Activated naive CD4-positive, alpha-beta T cell treated with anti-CD3 and anti-CD28 coated beads, Interleukin-2, amount 50 U/mL, for 16 hours (primary cell): ENCODE measurements at places on chromosomes 12 and 14.
A peak's percentile ranks its signal among the peaks of the same experiment; 100 is the strongest.

DNA sequence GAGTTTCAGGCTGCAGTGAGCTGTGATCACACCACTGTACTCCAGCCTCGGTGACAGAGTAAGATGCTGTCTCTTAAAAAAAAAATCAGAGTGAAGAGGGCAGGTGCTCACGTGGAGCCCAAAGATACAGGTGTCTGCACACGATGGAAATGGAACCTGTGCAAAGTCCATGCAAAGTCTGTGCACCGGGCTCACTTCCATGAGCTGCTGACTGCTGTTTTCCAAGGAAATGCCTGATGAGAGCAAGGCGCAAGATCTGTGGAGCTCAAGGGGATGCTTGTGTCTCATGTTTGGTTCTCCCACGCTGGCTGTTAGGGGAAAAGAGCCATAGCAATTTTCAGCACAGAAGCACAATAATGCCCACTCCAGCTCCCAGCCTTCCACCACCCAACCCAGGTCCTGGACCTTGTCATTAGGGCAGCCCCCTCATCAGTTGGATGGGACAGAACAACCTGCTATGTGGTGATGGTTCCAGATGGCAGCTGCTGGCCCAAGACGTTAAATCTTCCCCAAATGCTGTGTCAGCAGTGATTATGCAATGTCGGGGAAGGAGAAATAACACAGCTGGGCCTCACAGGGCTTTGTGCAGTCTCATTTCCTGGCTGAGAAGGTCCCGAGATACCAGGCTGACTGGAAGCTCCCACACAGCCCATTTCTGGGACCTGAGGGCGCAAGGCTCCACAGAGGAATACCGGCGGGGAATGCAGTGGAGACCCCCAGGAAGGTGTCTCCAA is 27.9 kb upstream of the DICER1 start:
- no peak for DNase-seq

GRCh38 chr12:91542067-91542466 is 359.4 kb upstream of the DCN start:
- no peak for DNase-seq

DNA sequence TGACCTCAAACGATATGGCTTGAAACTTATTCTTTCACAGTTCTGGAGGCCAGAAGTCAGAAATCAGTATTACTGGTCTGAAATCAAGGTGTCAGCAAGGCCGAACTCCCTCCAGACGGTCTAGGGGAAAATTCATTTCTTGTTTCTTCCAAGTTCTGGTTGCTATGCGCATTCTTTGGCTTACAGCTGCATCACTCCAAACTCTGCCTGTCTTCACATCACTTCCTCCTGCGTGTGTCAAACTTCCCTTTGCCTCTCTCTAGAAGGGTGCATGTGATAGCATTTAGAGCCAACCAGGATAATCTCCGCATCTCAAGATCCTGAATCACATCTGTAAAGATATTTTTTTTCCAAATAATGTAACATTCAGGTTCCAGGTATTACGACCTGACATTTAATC is 62.8 kb downstream of the DENND5B start:
- DNase-seq: no peak

DNA sequence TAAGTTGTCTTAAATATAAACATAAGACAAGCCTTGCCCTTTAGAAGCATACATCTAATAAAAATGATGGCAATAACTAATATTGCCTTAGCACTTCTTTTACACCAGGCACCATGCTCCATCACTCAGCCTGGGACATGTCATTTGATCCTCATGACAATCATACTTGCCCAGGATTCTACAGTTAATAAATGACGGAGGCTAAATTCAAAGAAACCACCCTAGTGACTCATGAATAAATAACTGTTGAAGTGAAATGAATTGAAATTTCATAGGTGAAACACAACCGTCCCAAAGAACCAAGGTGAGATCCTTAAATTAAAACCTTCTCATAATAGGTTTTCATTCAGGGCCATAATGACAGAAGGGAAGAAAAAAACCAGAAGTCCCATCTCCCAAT is 89.5 kb downstream of the GRIN2B start:
- DNase-seq: no peak

DNA sequence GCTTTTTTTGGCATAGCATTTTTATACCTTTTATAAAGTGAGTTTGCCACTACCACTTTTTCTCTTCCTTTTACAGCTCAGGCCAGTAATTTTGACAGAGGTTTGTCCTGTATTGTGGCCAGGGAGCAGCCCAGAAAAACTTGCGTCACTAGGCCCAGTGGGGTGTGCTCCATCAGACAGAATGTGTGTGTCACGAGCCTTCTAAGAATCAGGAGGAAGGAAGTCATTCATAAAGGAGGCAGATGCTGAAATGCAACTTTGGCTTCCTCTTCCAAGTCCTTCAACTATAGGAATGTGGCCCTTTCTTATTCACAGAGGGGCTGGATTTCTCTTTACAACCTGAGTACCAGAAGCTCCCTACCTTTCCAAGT is 10.1 kb upstream of the RAB35 start:
- no peak for DNase-seq

- peak; percentile 17 for DNase-seq
Measured at GRCh38 chr12:8088574-8088973, 6.5 kb downstream of the NECAP1 start.

DNA sequence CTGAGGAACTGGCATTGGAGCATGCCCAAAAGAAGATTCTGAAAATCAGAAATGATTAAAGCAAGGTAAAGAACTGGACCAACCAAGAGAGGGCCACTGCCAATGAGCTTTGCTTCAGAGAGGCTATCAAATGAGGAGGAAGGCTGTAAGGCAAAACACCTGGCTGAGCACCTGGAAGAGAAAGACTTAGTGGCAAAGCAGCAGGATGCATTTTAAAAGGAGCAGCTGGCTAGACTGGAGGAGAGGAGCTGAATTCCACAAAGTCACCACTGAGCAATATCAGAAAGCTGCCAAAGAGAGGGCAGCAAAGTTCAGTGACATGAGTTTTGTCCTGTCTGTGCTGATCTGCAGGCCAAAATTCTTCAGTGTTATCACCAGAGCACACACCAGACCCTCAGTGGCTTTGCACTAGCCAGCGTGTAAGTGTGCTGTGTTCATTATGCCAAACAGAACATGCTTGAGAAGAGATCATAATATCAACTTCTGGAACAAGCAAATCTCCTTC is 338.7 kb downstream of the TRHDE start:
- no peak for DNase-seq

- no peak for DNase-seq
Measured at GRCh38 chr12:37565112-37565511, 751.5 kb upstream of the ALG10B start.

GRCh38 chr12:124030008-124030407 is 57.0 kb downstream of the ZNF664 start:
- no peak for DNase-seq

- DNase-seq: no peak
Measured at GRCh38 chr12:89413234-89413633, 60.9 kb upstream of the DUSP6 start.

- DNase-seq: no peak
Measured at GRCh38 chr12:93521225-93522080, 51.0 kb upstream of the SOCS2 start.

DNA sequence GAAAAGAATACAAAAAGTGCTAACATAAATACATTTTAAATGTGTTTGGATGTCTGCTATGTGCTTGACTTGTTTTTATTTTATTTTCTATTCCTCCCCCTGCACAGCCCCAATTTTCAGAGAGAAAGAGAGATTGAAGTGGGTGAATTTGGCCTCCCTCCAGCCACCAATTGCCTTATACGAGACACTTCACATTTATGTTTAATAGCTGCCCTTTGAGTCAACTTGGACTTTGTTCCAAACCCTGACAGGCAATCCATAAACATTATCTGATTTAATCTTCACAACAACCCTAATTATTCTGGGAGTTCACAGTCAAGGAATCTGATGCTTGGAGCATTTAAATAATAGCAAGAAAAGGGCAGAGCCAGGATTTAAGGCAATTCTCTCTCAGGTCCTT is 161.7 kb downstream of the SLC15A4 start:
- DNase-seq: no peak

- DNase-seq: no peak
Measured at GRCh38 chr12:122200541-122201175, 2.9 kb upstream of the B3GNT4 start.

DNA sequence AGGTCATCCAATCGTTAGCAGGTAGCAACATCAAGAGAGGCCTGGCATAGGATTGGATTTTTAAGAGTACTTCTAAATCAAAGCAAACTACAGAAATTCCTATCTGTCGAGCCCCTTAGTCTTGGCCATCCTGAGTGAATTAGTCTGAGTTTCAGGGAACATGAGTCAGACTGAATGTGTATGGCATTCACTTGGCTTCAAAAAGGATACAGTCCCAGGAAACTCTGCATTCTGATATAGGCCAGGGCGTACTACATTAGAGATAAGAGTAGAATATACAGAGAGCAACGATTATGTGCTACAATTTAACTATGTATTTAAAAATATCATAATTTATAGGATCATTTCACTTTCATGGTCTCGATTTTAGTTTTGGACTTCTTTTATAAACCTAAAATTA is 242.2 kb downstream of the SOX5 start:
- no peak for DNase-seq

DNA sequence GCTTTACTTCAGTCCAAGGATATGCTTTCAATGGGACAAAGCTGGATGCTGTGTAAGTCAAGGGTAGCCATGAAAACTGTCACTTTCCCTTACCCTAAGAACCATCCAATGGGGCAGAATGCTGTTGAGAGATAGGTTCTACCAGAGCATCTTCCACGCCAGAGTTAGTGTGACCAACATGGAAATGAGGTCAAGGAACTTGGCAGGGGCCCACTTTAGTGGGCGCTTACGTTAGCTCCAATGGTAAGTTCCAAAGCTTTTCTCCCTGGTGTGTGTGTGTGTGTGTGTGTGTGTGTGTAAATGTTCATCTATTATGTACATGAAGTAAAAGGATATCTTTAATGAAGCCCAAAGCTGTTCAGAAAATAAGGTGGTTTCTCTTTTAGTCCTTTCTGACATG is 124.1 kb downstream of the GTF2A1 start:
- no peak for DNase-seq

- no peak for DNase-seq
Measured at GRCh38 chr12:1217191-1217949, 226.3 kb downstream of the ERC1 start.

DNA sequence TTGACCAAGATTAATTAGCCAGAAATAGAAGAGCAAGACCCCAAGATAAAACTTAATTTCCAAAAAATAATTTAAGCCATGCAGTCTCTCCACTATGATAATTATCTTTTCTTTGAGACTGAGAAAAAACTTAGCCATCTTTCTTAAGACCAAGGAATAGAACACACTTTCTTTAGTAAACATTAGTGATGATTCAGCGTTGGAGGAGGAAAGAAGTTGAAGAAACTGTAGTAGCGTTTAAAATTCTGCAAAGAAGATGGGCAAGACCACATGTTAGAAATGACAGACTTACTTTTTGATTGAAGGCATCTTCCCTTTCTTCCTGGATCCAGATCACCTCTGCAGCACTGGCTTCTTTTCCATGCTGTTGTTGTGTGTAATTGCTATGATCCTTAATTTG is 124.8 kb upstream of the RASSF8 start:
- no peak for DNase-seq

- no peak for DNase-seq
Measured at GRCh38 chr12:71771069-71771468, 16.4 kb downstream of the RAB21 start.

DNA sequence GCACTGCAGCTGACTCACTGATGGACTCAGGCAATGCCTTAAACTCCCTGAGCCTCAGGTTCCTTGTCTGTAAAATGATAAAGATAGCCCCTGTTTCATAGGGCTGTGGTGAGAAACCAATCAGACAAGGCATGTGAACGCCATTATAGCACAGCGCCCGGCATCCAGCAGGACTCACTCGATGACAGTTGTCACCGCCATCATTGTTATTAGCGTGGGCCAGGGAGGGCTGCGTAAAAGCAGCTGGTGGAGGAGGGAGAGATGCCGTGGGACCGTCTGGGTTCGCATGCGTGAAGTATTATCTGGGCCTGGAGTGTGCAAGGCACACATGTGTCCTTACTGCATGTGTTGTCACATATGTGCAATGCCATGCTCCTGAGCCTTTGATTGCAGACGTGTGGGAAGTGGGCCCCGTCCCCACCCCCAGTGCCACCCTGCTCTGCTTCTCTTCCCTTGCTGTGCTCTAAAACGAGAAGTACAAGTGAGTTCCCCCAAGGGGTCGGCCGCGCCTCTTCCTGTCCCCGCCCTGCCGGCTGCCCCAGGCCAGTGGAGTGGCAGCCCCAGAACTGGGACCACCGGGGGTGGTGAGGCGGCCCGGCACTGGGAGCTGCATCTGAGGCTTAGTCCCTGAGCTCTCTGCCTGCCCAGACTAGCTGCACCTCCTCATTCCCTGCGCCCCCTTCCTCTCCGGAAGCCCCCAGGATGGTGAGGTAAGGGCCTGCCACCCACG is at the start of gene PTPN6:
Gene PTPN6, plus strand, starts transcription at position 546 of the 730 bp plus-strand sequence. Its CDS starts 157 bp downstream, at position 703.
- peak; percentile 68 for DNase-seq

GRCh38 chr14:77190977-77191376 is 9.4 kb downstream of the TMEM63C start:
- no peak for DNase-seq

- DNase-seq: no peak
Measured at GRCh38 chr12:89417246-89417977, 65.1 kb upstream of the DUSP6 start.

GRCh38 chr12:121678716-121679300 is 9.4 kb upstream of the MORN3 start:
- no peak for DNase-seq

DNA sequence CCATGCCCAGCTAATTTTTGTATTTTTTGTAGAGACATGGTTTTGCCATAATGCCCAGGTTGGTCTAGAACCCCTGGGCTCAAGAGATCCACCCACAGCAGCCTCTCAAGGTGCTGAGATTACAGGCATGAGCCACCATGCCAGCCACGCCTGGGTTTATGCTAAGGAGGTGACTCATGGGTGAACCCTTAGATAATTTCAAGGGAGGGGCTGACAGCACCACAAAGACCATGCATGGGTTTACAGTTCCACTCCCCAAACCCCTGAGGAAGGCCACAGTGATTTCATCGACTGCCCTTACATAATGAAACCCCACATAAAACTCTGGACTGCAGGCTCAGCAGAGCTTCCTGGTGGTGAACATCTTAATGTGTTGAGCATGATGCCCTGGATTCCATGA is 33.7 kb downstream of the TMEM132D start:
- no peak for DNase-seq
